Stimulated activated CD8-positive, alpha-beta memory T cell treated with anti-CD3 and anti-CD28 coated beads, Interleukin-15, amount 100 ng/mL, for 1 hour (primary cell): ENCODE measurements at places on chromosomes 3 and 15.

DNA sequence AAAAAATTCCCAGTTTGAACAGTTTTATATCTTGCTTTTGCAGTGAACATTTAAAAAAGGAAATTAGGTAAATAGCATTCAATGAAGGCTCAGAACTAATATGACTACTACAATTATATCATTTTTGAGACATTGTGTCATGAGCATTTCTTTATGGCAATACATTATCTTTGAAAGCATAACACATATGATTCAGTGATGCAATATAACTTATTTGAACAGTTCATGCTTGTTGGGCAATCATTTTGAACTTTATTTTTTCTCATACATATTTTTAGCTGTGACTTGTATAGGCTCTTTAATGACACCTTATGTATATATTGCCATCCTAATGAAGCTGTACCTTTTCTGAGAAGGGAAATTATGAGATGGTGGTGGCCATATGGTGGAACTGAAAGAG lies 828.6 kb upstream of the NR2F2 start:
- DNase-seq, result no peak

GRCh38 chr15:52134502-52135144 lies 22.0 kb upstream of the BCL2L10 start:
- no peak for DNase-seq

DNA sequence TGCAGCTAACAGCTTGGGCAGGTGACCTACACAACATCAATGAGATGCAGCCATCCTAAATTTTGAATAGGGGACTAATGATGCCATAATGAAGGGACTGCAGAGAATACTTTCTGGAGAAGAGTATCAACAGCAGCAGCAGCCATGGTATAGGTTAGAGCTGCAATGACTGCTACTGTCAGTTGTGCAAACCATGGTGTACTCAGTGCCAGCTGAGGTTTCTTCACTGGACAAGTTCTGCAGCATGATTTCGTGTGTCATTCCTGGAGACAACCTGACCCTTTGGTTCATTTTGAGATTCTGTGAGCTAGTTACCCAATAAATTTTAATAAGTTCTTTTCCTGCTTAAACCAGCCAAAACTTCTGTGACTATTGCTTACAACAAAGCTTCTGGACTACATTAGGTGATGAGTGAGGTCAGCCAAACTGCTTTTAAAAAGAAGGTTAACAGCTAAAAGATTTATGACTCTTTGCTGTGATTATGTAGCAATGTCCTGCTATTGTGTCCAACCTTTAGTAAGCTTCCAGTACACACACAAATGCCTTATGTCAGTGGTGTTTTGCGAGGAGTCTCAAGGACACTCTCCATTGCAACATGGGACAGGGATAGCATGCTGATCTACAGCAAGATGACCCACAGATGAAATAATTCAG lies 4.8 kb upstream of the DAZL start:
- DNase-seq, result no peak

DNA sequence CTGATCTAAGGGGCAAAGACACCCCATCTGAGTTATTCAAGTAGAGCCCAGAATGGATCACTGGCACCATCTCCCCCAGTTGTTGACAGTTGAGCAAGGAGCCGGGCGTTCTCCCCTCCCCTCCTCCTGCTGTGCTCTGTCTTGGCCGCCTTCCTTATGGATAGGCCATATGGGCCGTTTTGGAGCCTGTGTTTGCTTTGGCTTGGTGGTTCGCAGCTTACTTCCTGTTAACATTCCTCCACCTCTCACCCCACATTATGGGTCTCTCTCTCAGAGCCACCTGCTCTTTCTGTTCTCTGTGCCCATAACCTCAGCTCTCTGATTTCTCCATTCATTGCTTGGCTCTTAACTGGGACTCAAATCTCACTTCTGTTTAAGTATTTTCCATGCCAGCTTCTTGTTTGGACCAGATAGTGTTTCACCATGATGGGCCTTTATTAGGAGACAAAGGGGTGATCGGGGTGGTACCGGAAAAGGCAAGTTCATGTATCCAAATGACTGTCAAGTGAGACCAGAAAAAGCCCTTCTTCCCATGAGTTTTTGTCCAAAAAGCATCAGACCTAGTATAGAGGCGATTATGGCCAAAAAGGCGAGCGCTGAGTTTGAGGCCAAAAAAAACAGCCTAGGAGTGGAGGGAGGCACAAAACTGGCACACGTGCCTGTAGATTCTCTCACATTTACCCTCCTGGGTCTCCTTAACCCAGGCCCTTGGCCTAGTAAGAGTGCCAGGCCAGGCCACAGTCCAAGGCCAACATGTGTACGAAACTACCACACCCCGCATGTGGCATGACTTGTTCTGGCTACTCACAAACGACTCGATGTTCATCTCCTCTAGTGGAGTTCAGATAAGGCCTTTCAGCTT lies 62.6 kb downstream of the DUT start:
- DNase-seq, result no peak

DNA sequence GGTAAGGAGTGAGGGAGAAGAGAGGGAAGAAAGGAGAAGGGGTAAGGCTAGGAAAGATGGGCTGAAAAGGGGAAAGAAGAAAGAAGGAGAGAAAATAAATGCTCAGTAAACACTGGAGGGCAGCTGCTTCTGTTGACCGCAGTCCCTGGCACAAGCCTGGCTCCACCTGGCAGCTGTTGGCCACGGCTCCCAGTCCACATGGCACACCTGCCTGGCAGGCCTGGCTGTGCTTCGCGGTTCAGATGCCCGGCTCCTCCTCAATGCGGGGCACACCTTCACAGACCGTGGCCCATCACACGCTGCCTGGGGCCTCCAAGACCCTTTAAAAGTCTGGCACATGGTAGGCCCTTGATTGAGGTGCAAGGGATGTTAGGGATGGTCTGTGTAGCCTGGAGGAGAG lies 516.8 kb upstream of the PROK2 start:
- DNase-seq, result no peak

DNA sequence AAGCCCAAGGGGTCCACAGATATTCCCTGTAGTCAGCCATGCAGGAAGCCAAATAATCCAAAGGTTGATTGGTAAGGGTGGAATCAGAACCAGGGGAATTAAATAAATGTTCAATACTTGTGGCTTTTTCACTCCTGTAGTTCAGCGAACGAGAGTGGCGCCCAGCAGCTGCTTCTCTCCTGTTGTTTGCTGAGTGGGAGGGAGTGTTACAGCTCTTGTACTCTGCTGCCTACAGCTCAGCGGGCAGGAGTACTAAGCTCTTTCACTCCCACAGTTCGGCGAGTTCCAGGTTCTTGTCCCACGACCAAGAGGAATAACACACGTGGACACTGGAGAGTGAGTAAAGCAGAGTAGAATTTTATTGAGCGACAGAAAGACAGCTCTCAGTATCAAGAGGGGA lies 105.9 kb downstream of the MOBP start:
- DNase-seq, result no peak

GRCh38 chr3:24367664-24368264 lies 126.9 kb downstream of the THRB start:
- DNase-seq, result no peak

GRCh38 chr3:124316034-124316287 lies 324.0 kb upstream of the ROPN1 start:
- DNase-seq, result no peak

DNA sequence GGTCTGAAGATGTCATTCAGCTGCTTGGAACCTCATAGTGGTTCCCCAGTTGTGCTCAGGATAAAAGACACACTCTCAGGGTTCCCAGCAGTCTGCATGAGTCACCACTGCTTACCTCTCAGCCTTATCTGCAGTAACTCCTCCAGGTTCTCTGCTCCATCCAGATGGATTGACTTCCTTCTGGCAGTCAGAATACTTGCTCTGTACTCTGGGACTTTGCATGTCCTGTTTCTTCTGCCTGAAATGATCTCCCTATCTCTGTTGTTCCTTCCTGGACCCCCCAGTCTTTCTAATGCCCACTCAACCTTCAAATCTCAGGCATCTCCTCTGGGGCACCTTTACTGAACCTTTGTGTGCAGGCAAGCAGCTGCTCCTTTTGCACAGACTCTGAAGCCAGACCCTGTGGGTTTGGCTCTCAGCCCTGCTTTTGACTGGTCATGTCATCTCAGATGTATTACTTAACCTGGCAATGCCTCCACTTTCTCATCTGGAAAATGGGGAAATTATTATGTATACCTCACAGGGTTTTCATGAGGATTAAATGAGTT lies 38.4 kb downstream of the ITPR1 start:
- DNase-seq, result no peak

DNA sequence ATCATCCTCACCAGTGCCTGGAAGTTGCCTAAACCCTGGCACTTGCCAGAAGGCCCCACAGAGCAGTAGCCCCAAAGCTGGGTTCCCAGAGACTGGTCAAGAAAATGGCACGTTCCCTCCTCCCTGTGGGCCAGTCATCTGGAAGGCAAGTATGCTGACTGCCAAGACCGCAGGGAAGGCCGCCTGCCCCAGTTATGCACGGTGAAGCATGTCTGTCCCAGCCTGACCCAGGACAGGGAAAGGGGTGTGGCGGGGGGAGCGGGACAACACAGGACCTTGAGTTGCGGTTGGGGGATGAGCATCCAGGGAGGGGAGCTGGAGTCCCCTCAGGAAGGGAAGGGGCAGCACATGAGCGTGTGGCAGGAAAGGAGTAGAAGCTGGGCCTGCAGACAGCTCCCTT lies 33.0 kb downstream of the RBPMS2 start:
- no peak for DNase-seq

GRCh38 chr15:36579792-36580431 lies 486 bp downstream of the CDIN1 start:
- DNase-seq, result no peak

GRCh38 chr3:148208975-148209374 lies 488.7 kb upstream of the AGTR1 start:
- no peak for DNase-seq

GRCh38 chr15:75840659-75841058 lies 2.6 kb upstream of the UBE2Q2 start:
- DNase-seq, result no peak

GRCh38 chr3:77915336-77915735 lies 875.4 kb downstream of the ROBO2 start:
- no peak for DNase-seq

DNA sequence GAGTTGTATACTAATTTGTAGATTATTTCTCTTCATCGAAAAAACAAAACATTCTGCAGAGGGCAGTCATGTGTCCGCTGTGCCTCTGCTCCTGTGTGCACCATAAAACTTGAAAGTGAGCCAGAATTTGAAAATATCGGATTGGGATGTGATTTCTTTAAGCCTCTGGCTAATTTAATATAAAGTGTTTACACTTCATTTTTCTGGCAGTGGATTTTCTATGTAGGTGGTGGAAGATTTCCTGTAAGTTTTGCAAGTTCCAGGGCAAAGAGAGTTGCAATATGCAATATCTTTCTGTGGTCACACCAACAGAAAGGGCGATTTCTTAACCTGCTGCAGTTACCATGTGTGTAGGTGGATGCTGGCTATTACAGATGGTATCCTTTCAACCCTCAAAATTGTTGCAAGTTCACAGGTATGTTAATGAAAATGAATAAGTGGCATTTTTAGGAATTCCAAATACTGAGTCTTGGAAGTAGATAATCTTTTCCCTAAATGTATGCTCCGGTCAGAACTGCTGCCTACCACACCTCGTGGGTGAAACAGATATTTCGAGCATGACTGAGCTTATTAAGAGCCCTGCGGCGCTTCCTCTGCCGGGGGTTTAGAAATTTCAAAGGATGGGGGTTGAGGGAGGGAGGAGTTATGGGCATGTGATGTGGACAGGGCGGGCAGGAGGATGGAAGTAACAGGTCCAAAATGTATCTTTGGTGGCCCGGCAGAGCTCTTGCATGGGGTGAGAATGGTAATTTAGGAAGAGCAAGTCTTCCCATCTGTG lies 134.0 kb downstream of the PGPEP1L start:
- no peak for DNase-seq

GRCh38 chr3:25468866-25469319 lies 40.8 kb downstream of the RARB start:
- no peak for DNase-seq

DNA sequence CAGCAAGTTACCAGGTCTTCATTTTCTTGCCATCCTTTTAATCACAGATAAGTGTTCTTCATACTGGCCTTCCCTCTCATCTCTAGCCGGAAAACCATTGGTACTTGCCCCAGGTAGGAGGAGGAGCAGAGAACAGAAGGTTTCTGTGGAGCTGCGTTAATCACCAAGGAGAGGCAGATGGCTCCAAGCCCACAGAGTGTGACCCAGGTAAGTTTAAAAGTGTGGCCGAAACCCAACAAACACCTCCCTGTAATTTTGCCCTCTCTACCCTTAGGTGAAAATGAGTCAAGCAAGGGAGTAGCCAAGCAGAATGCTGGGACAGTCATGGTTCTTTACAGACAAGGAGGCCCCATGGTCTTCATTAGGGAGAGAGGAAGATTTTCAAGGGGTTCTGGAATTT lies 37.3 kb downstream of the NFKBIZ start:
- DNase-seq, result no peak

DNA sequence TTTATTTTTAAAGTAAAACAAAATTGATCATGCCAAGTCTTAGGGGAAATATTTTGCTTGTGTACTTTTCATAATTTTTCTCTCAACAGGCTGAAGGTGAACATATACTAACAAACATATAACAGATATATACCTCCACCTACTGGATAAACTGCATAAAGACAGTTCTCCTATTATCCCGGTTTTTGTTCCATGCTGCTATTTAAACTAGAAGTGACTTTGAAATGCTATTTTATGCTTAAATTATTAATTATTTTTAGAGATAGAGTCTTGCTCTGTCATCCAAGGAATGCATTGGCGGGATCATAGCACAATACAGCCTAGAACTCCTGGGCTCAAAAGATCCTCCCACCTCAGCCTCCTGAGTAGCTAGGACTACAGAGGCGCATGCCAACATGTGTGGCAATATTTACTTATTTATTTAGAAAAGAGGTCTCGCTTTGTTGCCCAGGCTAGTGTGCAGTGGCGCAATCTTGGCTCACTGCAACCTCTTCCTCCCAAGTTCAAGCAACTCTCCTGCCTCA lies 49.8 kb downstream of the ST3GAL6 start:
- DNase-seq, result no peak

- no peak for DNase-seq
Observed at GRCh38 chr15:27449941-27450340, 479.0 kb downstream of the GABRG3 start.

DNA sequence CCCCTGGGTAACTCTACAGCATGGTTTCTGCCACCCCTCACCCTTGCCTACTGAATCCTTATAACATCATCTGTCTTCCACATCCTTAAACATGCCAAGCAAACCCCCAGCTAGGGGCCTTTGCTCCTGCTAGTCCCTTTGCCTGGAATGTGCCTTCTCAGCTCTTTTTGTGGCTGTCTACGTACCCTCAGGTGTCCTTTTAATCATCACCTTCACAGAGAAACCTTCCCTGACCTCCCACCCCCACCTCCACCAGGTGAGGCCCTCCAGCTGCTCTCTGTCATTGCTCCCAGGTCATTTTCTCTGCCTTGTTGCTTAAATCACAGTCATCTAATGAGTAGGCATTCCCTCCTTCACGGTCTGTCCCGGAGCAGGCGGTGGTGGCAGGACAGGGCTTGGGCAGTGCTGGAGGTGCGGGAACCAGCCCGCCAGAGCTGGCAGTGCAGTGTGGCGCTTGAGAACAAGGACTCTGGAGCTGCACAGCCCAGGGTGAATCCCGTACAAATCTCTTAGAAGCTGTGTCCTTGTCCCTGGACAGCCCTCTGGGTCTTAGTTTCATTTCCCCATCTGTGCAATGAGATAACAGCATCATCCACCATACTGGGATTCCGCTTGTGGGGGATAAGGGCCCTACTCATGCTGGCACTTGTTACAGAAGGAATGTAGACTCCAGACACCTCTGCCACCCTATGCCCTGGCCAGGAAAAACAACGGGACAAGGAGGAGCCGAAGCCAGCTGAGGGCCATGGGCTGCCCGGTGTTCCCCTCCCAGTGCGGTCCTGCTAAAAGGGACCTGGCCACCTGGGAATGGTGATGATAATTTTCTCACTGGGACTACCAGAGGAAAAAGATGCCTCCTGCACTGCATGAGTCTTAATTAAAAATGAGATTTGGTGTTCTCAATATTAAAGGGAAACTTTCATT lies 52.1 kb upstream of the IQSEC1 start:
- DNase-seq, result no peak
